CD4-positive, alpha-beta T cell treated with Interleukin-2 at 100 ng/mL for 4 hours (primary cell): ENCODE measurements at places on chromosomes 11 and 22.

- no peak for DNase-seq
Observed at GRCh38 chr11:76602431-76602861, 68.1 kb downstream of the LRRC32 start.

DNA sequence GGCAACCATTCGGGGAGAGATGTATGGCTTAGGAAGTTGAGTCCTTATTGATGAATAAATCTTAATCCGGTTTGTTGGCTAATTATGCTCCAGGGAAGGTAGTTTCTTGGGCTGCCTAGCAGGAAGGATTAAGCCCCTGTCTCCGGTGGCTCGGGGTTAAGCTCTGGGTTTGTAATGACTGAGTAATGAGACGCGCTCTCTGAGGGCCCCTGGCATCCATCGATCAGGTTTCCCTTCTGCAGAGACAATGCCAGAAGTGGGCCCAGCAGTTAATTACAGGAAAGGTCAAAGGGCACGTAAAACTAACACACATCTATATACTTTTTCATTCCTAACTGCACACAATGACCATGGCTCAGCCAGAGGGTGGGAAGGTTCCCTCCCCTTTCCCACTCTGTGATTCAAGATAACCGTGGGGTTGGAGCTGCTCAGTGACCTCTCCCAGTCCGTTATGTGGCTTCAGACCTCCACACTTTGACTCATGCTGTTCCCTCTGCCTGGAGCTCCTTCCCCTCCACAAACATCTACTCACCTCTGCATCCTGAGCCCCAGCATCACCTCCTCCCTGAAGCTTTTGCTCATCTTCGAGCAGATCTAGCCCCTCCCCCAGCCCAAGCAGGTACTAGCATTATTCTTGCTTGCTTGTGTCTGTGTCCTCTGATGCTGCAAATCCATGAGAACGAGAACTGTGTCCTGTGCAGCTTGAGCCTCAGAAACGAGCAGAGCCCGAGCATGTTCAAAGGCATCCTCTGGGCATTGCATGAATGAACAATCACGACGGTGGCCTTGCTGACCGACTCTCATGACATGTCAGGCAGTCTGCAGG, 16.6 kb downstream of the SCUBE1 start:
- no peak for DNase-seq

- no peak for DNase-seq
Observed at GRCh38 chr11:134923441-134923840, 511.4 kb upstream of the B3GAT1 start.

- no peak for DNase-seq
Observed at GRCh38 chr11:75279273-75279672, 38.7 kb downstream of the TPBGL start.

DNA sequence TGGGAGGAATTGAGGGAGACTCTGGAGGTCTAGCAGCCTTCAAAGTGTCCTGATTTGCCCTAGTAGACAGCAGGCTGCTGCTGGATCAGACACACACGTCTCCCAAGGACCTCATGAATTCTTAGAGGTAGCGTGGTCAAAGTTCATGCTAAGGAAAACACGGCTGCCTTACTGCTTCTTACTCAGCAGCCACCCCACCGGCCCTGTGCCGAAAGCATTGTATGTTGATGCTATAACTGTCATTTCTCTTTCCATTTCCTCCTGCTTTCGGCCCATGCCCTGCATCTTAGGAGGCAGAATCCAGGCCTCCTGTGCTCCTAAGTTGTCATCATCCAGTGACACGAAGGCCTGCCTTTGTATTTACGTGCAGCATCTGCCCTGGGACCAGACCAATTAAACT, 10.5 kb upstream of the CCND1 start:
- no peak for DNase-seq

GRCh38 chr11:92504004-92504403, 279.4 kb downstream of the FAT3 start:
- no peak for DNase-seq

GRCh38 chr11:15675683-15676082, 561.0 kb downstream of the INSC start:
- no peak for DNase-seq

- peak; percentile 41 for DNase-seq
Observed at GRCh38 chr22:42856179-42856864, 751 bp downstream of the ARFGAP3 start.

GRCh38 chr11:75013051-75013450, 24.3 kb downstream of the NEU3 start:
- no peak for DNase-seq

- DNase-seq: no peak
Observed at GRCh38 chr11:77642228-77642627, 4.6 kb upstream of the CLNS1A start.

- DNase-seq: no peak
Observed at GRCh38 chr11:6223854-6224253, 10.6 kb downstream of the FHIP1B start.

DNA sequence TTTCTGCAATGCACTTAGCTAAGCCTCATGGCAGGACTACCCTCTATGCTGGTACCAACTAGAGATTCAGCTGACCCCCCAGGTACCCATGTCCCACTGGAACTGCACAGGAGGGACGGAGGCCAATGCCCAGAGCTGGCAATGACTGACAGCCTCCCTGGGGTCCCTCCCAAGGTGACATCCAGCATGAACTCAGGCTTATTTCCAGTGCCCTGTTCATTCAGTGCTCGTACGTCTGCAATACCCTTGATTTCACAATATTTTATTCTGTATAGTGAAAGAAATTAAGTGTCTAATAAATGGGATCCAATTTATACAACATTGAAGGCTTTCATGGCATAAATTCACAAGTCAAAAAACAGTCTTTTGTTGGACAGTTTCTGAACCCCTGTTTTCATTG, 20.2 kb downstream of the ETS1 start:
- DNase-seq: no peak

- peak; percentile 18 for DNase-seq
Observed at GRCh38 chr11:44036811-44037657, 10.7 kb upstream of the ACCSL start.

GRCh38 chr11:102640946-102641345, 15.8 kb upstream of the MMP20 start:
- DNase-seq: no peak

DNA sequence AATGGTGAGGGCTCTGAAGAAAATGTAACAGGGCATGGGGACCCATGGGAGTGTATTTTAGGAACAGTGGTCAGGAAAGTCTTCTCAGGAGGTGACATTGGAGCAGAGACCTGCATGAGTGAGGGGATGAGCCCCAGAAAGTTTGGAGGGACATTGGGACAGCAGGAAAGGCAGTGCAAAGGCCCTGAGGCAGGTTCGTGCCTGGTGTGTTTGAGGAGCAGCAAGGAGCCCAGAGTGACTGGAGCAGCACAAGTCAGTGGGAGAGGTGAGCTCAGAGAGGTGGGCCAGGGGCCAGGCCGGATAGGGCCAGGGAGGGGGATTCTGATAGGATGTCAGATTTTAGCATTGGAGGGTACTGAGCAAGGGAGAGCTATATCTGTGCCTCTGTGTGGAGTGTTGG, 80.0 kb upstream of the CRYBB3 start:
- no peak for DNase-seq

DNA sequence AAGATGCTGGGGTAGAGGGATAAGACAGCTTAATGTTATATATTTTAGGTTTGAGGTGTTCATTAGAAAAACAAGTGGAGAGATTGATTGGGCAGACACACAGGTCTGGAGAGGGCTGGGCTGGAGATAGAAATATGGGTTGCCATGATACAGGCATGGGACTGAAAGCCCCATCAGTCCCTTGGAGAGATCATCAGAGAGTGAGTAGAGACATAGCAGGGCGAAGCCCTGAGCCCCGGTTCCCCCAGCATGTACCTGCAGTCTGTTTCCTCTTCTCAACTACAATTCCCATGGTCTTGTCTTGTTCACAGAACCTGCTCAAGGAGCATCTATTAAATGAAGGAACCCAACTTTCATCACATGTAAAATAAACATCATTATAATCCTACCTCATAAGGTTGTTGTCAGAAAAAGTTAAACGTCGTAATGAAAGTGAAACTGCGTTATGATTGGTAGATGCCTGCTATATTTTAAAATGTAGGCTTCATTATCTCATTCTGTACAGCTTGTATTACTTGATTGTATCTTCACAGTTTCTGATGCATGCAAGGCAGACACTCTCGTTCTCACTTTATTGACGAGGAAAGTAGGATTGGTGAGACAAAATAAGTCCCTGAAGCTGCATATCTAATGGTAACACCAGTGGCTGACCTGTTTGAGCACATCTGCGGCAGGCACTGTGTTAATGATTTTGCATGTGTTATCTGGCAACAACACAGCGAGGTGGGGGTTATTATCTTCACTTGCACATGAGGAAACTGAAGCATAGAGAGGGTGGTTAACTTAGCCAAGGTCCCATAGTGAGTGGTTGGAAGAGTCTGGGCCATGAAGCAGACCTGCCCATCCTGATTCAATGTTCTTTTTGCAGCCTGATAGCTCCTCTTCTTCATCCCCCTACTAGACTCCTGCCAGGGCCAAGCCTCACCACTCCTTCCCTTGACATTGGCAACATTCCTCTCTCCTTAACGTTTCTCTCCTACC, 63.5 kb downstream of the ENDOD1 start:
- DNase-seq: peak; percentile 24

GRCh38 chr22:36331306-36331911, 56.4 kb downstream of the MYH9 start:
- peak; percentile 84 for DNase-seq

DNA sequence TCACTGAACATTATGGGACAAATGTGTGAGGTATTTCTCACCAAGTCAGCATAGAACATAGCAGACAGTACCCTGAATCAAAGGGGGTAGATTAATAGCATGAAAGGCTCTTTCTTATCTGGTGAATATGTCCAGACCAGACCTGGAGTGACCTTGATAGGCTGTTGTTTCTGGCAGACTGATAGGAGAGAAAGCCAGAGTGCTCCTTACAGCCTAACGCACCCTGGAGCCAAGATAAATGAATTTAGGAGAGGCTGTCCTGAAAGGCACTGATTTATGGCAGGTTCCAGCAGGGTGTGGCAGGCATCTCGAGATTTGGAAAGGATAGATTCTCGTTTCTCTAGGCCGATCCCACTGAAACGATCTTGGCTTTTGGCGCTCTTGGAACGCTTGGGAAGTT, 204.6 kb downstream of the DBX1 start:
- no peak for DNase-seq

- DNase-seq: no peak
Observed at GRCh38 chr11:132865623-132866022, 666.7 kb downstream of the OPCML start.

GRCh38 chr11:65606876-65607613, 7.0 kb downstream of the MAP3K11 start:
- DNase-seq: no peak

- no peak for DNase-seq
Observed at GRCh38 chr11:48077251-48077650, 96.9 kb downstream of the PTPRJ start.

- no peak for DNase-seq
Observed at GRCh38 chr22:48926643-48927042, 901.0 kb downstream of the BRD1 start.

DNA sequence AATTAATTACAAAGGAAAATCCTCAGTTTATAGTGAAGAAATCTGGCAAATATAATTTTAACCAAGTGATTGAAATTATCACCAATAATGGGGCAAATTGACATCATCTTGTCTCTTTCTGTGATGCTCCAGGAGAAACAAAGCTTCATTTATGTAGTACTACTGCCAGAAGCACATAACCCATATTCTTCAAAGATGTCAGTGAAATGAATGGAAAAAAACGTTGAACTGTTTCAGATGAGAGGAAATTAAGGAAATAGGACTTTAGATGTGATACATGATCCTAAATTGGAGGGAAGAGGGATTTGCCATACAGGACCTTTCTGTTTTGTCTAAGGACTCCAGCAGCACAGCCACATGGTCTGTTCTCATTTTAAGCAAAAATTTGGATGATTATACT, 57.6 kb downstream of the PPP6R3 start:
- no peak for DNase-seq

- DNase-seq: no peak
Observed at GRCh38 chr22:32325416-32325801, 32.3 kb upstream of the RFPL3 start.

DNA sequence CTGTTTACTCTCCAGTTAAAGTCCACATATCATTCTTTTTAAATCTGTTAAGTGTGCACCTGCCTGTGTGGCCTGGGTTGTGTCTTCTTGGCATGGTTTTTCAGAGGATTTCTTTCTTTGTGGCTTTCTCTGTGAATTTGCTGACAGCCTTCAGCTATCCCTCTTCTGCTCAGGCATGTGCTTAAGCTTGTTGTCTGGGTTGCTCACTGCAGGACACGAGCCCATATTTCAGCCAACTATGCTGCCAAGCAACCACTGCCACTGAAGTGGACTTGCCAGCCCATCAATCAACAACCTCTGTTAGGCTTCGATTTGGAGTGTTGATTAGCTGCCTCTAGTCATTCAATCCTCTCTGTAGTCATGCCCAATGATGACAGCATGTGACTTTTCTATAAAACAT, 18.4 kb downstream of the OR51I2 start:
- DNase-seq: no peak

GRCh38 chr11:82815406-82815805, 81.7 kb upstream of the FAM181B start:
- no peak for DNase-seq

DNA sequence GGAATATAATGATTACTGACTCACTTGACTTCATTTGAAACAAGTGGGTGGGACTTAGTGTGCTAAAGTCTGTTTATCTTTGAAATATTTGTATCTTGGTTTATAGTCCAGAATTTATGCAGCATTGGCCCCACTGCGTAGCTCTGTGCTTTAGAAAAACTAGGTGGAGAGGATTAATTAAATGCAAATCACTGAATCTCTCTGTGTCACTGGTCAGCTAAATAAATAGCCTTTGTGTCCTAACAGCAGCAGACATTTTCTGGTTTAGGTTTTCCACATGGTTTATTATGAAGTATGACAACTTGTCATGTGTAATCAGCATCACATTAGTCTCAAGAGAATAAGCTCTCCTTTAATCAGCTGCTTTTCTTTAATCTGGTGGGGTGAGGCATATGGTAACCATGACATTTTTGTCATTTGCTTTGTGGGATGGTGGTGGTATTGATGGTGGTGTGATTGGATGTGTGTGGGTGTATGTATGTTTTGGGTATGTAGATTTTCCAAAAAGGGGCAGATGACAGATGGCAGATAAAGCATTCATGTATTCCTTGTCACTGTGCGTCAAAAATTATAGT, 33.9 kb downstream of the BCL2L13 start:
- no peak for DNase-seq

DNA sequence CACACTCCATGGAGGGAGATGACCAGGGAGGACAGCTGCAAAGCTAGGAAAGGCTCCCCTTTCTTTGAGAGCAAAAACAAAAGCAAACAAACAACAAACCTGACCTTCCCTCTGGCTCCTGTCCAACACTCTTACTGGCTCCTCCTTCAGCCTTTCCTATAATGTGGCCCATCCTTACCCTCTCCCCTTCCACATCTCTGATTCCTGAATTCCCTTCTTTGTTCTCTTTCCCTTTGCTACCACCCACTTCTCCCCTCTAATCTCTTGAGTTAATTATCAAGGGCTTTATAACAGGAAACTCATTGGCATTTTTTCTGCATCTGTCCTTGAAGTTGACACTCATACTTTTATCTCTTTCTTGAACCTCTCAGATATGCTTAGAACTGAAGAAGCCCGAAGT, 56.3 kb downstream of the ZNF280B start:
- no peak for DNase-seq
